ENCODE measurements at places on chromosomes 3 and 15. TPM values are rescaled to one million over a fixed set of nuclear protein-coding genes. Genes with fewer than 3 reads are reported as not detected.
A peak's percentile ranks its signal among the peaks of the same experiment; 100 is the strongest.

Gene GRM2
- 0.07 TPM for total RNA-seq

Gene COL6A5
- total RNA-seq: not detected

DNA sequence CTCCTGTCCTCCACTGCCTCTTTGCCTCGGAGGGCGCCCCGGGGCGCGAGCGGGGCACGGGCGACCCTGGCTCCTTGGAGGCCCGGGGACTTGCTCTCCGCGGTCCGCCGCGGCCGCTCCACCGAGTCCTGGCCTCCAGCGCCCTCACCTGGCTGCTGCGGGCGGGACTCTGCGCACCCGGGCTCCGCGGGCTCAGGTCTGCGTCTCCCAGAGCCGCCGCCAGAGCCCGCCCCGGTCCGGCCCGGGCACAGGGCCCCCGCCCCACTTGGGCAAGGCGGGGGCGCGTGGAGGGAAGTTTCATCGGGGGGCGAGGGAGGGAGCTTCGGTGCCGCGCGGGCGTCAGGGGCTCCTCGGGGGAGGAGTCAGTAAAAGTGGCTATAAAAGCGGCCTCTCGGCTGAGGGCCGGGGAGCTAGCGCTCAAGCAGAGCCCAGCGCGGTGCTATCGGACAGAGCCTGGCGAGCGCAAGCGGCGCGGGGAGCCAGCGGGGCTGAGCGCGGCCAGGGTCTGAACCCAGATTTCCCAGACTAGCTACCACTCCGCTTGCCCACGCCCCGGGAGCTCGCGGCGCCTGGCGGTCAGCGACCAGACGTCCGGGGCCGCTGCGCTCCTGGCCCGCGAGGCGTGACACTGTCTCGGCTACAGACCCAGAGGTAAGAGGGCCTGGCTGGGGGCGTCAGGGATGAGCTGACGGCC is at the start of gene CEMIP:
TSS of gene CEMIP (plus strand) at position 407 of the 694 bp plus-strand sequence. CDS start 94,510 bp downstream, outside the sequence.
- H3K36me3 ChIP-seq: peaks cover 8% of the 10 kb centered on the region
- H3K4me3 ChIP-seq: peak within 1 kb of the TSS; percentile 76
- H3K4me1 ChIP-seq: peaks cover 44% of the 10 kb centered on the region
- no peak within 1 kb of the TSS for H3K27ac ChIP-seq
- DNase-seq: peak; percentile 71

DNA sequence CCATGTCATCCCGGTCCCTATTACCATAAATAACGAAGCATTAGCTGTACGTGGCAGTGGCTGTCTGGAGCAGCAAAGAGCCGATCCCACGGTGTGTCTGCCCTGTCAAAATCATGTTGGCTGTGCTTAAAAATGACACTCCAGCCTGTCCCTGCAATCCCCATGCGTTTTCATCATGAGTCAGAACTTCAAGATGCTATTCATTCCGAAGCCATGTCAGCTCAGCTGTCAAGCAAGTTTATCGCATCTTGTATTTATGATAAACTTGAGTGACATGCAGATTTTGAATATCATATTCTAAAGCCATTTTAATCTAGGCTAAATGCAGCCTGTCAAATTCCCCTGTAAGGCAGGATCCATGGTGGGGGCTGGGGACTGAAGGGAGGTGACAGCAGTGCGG is 152.4 kb downstream of the TJP1 start:
- H3K27ac ChIP-seq: no peak overlapping the region
- H3K4me3 ChIP-seq: no peak overlapping the region
- no peaks in the 10 kb centered on the region for H3K36me3 ChIP-seq
- H3K27me3 ChIP-seq: peaks cover 3% of the 10 kb centered on the region
- no peak for DNase-seq
- H3K4me1 ChIP-seq: peaks cover 15% of the 10 kb centered on the region

GRCh38 chr15:87680208-87680607 is 576.3 kb downstream of the NTRK3 start:
- H3K4me1 ChIP-seq: no peaks in the 10 kb centered on the region
- no peak overlapping the region for H3K4me3 ChIP-seq
- no peaks in the 10 kb centered on the region for H3K27me3 ChIP-seq
- DNase-seq: no peak

GRCh38 chr3:143121241-143122088 is 1.9 kb downstream of the CHST2 start:
- no peak for DNase-seq
- no peak overlapping the region for H3K4me3 ChIP-seq
- no peaks in the 10 kb centered on the region for H3K36me3 ChIP-seq
- peaks cover 2% of the 10 kb centered on the region for H3K27me3 ChIP-seq
- H3K4me1 ChIP-seq: peaks cover 13% of the 10 kb centered on the region

DNA sequence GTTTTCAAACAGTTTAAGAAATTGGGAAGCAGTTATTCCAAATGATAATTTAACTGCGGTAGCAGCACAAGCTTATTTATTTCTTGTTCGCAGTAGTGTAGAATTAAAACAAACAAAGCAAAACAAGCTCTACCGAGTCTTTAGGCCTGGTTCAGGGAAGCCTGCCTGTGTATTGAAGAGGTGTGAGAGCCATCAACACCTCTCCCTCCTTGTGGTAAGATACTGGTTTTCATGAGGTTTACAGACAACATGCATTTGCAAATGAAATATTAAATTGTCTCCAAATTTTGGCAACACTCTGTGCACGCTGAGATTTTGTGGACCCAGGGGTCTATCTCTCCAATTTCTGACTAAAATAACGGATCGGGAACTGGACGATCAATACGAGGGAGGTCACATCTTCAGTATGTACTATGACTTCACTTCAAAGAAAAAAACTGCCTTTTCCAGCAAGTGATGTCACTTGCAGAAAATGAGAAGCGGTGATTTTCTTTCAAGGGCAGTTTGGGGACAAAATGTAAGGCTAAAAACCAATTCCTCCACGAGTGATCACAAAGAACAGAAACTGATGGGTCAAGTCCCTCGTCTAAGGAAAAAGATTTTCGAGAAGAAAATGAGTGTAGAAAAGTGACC is 721 bp downstream of the ATR start:
- no peaks in the 10 kb centered on the region for H3K36me3 ChIP-seq
- peaks cover 30% of the 10 kb centered on the region for H3K4me1 ChIP-seq
- DNase-seq: no peak
- no peaks in the 10 kb centered on the region for H3K27me3 ChIP-seq

GRCh38 chr15:39890621-39891020 is 29.4 kb downstream of the GPR176 start:
- no peak for DNase-seq
- no peak overlapping the region for H3K27ac ChIP-seq
- H3K36me3 ChIP-seq: no peaks in the 10 kb centered on the region

DNA sequence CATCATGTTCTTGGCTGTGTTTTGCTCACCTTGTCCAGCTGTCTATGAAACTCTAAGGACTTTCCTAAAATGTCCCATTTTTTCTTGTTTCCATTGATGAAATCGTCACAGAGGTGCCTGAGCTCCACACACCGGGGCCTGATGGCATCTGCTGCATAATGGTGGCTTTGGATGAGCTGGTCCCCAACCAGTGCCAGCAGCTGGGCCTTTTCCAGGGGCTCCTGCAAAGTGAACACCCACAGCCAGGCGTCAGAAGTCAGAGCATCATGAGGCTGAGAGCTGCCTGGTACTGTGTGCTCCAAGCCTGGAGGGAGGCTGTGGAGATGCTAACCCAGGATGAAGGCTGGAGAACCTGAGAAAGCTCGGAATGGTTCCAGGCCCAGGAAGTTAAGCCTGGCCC is 46.9 kb downstream of the B3GNT5 start:
- no peak overlapping the region for H3K27ac ChIP-seq
- no peaks in the 10 kb centered on the region for H3K4me1 ChIP-seq
- H3K4me3 ChIP-seq: no peak overlapping the region
- no peaks in the 10 kb centered on the region for H3K27me3 ChIP-seq
- no peak for DNase-seq
- H3K36me3 ChIP-seq: no peaks in the 10 kb centered on the region

DNA sequence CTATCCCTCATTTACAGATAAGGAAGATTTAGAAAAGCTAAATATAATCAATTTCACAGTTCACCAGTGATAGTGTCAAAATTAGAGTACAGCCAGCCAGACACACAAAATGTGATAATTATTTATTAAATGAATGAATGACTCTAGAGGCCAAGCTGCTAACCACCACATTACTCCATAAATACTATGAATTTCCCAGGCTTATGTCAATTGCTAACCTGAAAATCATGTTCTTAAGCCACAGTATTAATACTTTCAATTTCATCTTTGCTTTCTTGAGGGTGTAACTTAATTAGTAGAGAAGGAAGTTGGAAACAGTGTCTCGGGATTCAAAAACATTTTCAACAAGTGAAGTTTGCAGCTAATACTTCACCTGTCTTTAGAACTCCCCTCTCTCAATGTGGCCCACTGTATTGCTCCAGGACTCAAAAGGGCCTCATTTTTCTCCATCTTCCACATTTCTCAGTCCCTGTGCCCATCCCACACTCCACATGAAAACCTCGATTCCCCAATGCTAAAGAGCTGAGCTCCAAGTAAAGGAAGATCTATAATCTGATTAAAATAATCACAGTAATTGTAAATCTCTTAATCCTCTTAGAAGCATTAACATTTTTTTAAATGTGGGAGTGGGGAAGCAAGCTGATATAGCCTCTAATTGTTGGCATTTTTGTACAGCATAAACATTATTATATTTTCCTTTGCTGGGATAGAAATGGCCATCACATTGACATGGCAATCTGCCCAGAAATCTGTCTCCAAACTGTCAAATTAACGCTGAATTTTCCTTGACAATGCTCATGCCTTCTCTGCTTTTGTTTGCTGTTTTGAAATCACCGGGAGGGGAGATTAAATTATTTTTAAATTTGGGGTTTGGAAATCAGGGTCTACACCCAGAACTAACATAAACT is 765.1 kb downstream of the ROBO1 start:
- H3K4me3 ChIP-seq: no peak overlapping the region
- no peak overlapping the region for H3K27ac ChIP-seq
- no peaks in the 10 kb centered on the region for H3K27me3 ChIP-seq
- H3K4me1 ChIP-seq: peaks cover 59% of the 10 kb centered on the region

DNA sequence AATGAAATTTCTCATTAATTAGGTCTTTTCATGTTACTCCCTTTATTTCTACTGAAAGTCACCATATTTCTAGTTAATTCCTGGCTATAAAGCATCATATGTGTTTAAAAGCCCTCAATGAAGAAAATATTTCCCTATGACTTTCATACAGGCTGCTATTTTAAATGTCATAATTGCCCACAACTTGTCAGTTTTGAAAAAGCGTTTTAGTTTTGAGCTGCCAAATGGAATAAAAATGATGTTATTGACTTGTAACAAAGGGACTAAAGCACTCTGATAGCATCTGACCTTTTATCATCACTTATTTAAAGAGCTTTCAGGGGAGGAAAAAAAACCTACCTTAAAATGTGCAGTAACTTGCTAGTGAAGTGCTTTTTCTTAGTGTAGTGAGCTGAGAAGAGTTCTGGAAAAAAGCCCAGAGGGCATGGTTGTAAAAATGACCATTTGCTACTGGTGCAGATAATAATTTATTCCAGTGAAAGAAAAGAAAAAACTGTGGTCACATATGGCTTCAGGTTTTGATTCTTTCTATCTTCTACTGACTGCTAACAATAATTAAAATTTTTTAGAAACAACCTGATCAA is 877.2 kb downstream of the CADM2 start:
- no peaks in the 10 kb centered on the region for H3K36me3 ChIP-seq
- DNase-seq: no peak
- no peak overlapping the region for H3K4me3 ChIP-seq
- no peaks in the 10 kb centered on the region for H3K27me3 ChIP-seq
- H3K27ac ChIP-seq: no peak overlapping the region

DNA sequence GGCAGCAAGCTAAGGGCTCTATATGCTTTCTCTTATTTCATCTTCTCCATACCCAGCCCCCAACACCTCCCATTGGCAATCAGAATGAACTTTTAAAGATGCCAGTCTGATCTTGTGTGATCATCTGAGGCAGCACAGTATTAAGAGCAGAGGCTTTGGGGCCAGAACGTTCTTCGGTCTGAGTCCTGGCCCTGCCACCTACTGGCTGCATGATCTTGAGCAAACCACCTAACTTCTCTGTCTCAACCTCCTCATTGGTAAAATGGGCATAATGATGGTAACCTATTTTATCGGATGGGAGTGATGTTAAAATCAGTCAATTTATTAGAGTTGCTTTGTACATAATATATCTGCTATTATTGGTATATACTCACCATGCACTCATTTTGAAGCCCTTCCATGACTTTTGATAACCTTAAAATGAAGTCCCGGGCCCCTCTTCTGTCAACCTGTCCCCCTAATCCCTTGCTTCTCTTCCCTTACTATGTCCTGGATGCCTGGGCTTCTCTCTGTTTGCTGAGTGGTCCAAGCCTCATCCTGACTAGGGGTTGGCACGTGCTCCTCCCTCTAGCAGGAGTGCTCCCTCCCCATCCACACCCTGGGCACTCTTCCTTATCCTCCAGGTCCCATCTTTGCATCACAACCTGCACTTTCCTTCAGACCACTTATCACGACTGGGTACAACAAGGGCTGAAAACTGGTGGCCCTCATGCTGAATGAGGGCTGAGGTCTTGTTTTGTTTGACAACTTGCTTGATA is 6.3 kb downstream of the EFCAB12 start:
- H3K4me3 ChIP-seq: no peak overlapping the region
- H3K4me1 ChIP-seq: peaks cover 73% of the 10 kb centered on the region
- DNase-seq: no peak
- no peaks in the 10 kb centered on the region for H3K27me3 ChIP-seq

Data from HepG2 (cell line).